CD14-positive monocyte (primary cell): ENCODE measurements at places on chromosomes 5 and 9.
A peak's percentile ranks its signal among the peaks of the same experiment; 100 is the strongest.

GRCh38 chr9:33452828-33453271, 5.5 kb upstream of the AQP3 start:
- DNase-seq = peak; percentile 21

GRCh38 chr9:95991326-95991725, 115.8 kb downstream of the ERCC6L2 start:
- no peak for DNase-seq

- peak; percentile 83 for DNase-seq
Measured at GRCh38 chr5:177447611-177448243, 1.1 kb downstream of the PRR7 start.

DNA sequence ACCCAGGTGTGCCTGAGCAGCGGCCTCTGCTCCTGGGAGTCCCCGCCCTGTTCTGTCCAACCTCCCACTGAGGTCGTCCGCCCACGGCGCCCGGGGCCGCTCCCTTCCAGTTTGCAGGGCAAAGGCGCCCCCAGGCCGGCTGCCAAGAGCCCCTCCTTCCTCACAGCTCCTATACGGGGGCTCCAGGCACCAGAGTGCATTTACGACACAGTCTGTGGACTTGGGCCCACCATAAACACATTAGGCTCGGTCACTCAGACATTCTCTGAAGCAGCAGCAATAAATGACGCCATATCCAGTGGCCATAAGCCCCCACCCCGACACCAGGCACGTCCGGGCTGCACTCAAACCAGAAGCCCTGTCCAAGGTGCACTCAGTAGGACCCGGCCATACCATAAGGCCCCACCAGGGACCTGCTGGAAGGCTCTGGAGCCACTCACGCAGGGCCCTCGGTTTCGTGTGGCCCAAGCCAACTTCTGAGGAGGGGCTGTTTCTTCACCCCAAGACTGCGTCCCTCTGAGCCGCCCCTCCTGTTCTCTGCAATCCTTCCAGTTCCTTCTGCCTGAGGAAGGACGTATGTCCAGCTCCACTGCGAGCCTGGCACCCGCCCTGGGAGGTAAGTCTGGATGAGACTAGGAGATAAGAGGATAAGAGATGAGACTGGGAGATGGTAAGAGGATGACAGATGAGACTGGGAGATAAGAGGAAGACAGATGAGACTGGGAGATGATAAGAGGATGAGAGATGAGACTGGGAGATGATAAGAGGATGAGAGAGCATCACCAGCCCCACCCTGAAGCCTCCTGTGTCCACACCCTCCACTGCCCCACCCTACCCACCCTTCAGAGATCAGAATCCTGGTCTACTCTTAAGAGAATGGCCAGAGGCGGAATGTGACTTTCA, 26.7 kb downstream of the SLC6A18 start:
- DNase-seq = no peak

DNA sequence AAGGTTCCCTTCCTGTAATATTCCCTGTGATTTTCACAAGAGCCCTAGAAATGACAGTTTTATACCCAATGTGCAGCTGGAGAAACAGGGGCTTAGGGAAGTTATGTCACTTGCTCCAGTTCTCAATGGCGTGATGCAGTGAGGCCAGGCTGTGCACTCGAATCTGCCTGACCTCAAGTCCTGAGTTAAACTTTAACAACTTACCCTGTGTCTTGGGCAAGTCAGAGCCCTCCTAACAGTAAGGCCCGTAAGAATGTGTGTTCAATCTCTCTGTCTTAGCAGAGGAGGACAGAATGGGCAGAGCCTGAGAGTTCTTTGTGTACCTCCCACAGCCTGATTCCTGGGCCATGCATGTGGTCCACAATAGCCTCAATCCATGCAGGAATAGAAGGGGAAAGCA, 181.1 kb downstream of the TRIM32 start:
- DNase-seq = no peak

GRCh38 chr9:124617477-124618141, 110.4 kb upstream of the NR5A1 start:
- DNase-seq = peak; percentile 48

DNA sequence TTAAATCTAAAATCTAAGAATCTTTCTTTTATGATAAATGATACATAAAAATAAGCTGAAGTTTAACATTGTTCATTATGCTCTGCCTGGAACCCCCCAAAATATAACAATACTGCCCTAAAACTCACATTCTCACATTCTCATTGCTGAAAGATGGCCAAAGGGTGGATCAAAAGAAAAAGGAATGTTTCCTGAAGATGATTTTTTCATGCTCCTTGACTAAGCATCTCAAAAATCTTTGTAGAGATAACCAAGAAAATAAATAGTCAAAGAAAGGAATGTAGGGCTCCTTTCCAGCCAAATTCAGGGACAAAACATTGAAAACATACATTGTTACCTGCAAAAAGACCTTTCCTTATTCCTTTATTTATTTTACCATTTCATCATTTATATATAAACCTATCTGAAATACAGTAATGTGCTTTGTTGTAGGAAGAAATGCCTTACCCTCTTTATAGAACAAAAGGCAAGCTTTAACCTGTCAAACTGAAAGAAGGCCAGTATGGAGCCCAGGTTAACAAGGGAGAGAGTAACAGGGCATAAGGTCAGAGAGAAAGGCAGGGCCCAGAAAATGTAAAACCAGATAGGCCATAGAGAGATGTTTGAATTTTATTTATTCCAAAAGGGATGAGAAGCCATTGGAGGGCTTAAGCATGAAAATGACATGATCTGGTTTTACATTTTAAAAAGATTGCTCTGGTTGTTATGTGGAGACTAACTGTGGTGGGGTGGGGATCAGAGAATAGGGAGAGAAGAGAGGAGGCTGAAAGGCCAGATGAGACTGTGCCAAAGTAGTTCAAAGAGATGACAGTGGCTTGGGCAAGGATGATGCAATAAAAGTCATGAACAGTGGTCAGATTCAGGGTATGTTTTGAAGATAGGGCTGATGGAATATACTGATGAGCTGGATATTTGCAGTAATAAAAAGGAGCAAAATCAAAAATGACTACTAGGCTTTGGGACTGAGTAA, 37.3 kb upstream of the CDK5RAP2 start:
- no peak for DNase-seq

DNA sequence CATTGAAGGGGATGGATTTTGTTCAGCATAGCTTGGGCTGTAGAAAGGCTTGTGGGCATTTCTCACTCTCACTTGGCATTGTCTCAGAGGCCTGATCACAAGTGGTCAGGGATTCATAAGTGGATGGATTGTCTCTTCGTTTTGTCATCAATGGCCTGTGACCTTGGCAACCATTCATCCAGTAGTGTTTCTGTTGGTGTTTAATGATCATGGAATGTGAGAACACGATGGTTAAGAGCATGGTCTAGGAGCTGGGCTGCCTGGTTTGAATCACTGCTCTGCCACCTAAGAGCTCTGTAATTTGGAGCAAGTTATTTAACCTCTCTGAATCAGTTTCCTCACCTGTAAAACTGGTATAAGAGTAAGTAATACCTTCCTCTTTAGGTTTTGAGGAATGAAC, 430.1 kb upstream of the MEF2C start:
- no peak for DNase-seq

DNA sequence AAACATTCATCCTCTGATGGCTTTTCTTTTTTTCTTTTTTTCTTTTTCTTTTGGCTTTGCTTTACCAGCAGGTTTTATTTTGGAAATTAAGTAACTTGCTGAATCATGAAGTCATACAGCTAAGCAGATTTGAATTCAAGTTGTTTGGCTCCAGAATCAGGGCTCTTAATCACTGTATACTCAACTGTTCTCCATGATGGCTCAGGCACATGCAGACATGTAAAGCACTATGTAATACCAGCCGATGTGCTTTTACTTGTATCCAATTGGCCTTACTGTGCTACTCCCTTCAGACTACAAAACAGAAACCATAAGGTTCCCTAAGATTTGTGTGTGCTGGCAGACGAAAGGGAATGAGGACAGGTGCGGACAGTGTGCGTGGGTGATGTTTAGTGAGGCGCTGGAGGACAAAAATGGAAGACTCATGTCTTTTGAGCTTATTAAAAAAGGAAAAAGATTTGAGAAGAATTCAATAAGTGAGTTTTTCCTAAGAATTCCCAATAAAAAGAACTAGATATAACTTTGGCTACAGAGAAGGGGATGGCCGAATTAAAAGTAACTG, 44.7 kb upstream of the OTP start:
- DNase-seq = no peak

DNA sequence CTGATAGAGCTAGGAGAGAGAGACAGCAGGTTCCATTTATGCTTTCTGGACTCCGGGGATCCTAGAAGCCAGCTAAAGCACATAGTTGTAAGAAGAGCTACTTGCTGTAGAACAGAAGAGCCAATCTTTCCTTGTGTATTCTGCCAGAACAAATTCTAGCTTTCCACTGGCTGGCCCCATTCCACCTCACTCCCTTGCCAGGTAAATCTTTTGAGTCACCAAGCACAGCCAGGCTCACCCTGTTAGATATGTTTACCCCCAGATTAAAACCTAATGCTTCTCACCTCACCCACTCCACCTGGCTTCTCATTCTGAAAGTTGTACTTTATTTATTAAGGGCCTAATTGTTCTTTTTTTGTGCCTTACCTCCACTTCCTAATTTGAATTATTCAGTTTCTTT, 48.9 kb upstream of the CHD1 start:
- no peak for DNase-seq

DNA sequence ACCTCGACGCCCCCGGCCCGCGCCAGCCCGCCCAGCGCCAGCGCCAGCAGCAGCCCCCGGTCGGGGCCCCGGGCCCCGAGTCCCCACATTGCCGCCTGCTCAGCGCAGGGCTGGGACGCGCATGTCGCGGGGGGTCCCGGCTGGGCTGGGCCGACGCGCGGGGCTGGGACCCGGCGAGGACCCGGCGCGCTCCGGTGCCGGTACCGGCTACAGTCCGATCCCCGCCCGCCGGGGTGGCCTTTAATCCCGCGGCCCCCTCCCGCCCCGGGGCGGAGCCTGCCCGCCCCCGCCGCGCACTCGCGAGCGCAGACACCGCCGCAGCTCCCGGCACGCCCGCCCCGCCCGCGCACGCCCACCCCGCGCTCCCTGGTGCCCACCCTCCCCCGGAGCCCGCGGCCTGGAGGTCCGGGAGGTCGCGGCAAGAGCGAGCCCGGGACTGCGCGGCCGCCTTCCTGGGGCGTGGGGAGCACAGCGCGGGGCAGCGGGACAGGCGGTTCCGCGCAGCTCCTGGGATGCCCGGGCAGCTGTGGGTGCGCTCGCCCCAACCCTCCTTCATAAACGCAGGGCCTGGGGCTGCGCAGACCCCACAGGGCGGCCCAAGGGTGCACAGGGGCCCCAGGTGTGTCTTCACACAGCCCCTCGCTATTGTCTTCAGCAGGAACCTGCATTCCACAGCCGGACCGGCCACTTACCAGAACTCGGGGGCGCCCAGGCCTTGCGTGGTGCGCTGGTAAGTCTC, at the start of gene SLC9A3:
Gene SLC9A3 (minus strand): TSS at position 216 of the 739 bp plus-strand sequence.
- DNase-seq = no peak

DNA sequence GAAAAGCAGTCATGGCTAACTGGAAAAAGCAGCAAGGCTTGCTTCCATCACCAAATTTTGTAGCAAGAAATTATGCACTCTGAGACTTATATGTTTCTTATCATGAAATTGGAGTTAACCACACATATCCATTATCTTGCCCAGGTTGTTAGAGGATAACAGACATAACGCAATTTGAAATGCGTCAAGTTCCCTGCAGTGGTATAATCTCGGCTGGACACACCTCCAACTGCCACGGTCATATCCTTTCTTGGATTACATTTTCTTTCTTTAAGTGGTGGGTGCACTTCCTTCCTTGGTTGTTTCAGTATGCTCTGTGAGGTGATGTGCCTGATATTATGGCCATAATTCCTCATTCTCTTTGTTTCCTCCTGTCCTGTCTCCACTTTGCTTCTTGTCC, 695.0 kb upstream of the DMAC1 start:
- DNase-seq = no peak

GRCh38 chr5:36877667-36878391, 1.3 kb downstream of the NIPBL start:
- peak; percentile 23 for DNase-seq
